ENCODE measurements at places on chromosomes 6 and 20. TPM values are rescaled to one million over a fixed set of nuclear protein-coding genes. Genes with fewer than 3 reads are reported as not detected.
A peak's percentile ranks its signal among the peaks of the same experiment; 100 is the strongest.

DNA sequence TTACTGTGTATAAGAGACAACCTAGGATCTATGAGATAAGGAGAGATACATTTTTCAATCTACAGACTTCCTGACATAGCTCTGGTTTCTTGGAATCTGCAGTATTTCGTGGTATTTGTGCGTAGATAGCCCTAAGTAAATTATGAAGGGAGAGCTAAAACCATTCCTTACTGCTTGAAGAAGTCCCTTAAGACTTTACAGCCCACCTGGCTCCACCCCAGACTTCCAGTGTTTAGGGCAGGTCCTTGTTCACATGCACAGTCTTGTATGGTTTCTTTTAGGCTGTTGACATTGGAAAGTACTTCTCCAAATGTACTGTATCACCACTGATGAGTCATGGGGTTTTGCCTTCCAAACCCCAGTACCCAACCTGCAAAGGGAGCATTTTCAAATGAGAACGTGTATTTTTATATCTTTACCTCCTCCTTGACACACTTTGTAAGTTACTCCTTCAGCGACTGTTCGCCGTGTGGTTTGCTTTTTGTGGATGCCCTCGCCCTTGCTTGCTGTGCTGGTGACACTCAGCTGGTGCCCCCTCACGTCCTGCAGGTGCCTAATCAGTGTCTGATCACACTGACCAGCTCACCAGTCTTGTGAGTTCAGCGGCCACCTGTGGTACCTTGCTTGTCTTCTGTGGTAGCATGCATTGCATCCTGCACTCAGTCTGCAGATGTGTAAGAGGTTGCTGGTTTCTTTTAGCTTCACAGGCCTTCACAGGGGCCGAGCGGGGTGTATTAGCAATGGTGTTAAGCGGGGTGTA, 73.3 kb downstream of the IGF2R start:
- no peak overlapping the region for H3K27ac ChIP-seq
- no peak for DNase-seq
- peaks cover 78% of the 10 kb centered on the region for H3K36me3 ChIP-seq
- H3K4me3 ChIP-seq = no peak overlapping the region
- no peaks in the 10 kb centered on the region for H3K27me3 ChIP-seq

GRCh38 chr6:72784071-72784470, 162.2 kb downstream of the KCNQ5 start:
- no peaks in the 10 kb centered on the region for H3K27me3 ChIP-seq
- H3K36me3 ChIP-seq = no peaks in the 10 kb centered on the region
- no peak overlapping the region for H3K27ac ChIP-seq
- H3K4me1 ChIP-seq = peaks cover 5% of the 10 kb centered on the region
- no peak overlapping the region for H3K4me3 ChIP-seq

DNA sequence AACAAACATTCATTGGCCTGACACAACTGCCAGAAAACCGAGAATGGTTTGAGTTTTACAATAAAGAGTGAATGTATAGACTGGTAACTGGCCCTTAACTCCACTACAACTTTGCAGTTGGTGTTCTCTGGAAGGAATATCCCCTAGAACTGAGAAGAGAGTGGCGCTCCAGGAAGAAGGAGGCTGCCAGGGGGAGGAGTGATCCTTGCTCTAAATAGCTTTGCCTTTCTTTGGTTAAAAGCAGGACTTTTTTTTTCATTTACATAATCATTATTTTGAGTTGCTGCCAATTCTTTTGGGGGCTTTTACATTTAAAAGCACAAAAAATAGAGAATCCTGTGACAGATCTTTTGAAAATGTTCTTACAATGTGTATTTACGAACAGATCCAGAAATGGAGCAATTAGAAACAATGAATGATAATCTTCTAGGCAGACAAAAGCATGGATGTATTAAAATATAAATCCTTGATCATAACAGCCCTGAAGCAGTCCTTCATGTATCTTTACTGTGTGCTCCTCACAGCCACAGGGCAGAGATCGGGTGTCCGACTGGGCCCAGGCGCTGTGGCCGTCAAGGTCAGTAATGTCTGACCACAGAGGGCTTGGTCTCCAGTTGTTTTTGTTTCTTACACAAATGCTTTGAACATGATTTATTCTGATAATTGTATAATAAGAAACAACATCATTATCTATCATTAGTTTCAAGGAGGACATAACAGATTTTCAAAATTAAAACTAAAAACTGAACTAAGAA, 612.2 kb downstream of the HDGFL1 start:
- no peak overlapping the region for H3K4me3 ChIP-seq
- no peaks in the 10 kb centered on the region for H3K36me3 ChIP-seq
- H3K27me3 ChIP-seq = no peaks in the 10 kb centered on the region
- no peak for DNase-seq
- H3K4me1 ChIP-seq = peaks cover 5% of the 10 kb centered on the region

DNA sequence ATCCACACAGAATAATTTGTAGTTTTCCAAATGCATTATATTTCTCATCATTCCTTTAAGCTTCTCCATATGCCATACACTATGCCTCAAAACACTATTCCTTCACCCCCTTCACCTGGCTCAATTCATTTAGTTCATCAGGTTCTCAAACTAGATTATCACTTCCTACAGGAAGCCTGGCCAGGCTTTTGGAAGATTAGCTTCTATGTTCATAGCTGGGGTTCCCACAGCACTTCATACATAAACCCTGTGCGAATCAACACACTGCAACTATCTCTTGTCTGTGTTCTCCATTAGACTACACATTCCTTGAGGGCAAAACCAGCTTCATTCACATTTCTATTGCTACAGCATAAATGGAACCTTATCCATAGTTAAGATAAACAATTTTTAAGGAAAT, 40.5 kb upstream of the PLN start:
- no peak overlapping the region for H3K27ac ChIP-seq
- H3K36me3 ChIP-seq = no peaks in the 10 kb centered on the region
- H3K4me1 ChIP-seq = no peaks in the 10 kb centered on the region
- DNase-seq = no peak
- no peak overlapping the region for H3K4me3 ChIP-seq

- H3K27me3 ChIP-seq = no peaks in the 10 kb centered on the region
- no peak overlapping the region for H3K27ac ChIP-seq
- no peak for DNase-seq
- no peaks in the 10 kb centered on the region for H3K36me3 ChIP-seq
Observed at GRCh38 chr6:5979650-5980420, 26.9 kb downstream of the NRN1 start.

DNA sequence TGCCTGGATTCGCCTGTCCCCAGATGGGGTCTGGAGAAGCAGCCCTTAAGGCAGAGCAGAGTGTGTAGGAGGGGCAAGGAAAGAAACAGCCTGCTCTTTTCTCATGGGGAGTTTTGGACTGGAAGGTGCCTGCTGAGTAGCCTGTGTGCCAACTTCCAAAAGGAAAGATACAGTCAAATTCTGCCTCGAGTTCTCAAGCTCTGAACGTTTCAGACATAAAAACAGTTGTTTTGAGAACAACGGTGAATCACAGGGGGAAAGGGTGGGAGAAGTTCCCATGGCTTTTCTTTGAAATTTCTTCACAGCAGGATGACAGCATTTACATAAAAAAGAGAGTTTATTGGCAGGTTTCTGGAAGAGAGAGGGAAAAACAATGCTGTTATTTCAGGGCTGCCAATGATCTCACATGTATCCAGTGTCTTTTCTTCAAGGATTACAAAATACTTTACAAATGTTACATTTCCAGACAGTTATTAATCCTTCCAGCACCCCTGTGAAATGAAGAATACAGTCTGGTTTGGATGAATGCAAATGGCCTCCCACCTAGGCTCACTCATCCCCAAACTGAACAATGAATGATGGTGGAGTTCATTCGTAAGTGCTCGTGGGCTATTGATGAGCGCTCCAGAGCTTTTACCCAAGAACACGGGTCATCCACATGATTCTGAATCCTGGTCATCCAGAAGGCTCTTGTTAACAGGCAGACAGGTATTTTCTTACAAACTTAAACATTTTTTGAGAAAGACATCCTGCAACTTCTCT, 33.8 kb upstream of the ECI2 start:
- no peaks in the 10 kb centered on the region for H3K27me3 ChIP-seq
- no peak for DNase-seq
- no peak overlapping the region for H3K27ac ChIP-seq
- H3K4me1 ChIP-seq = no peaks in the 10 kb centered on the region
- H3K4me3 ChIP-seq = no peak overlapping the region
- H3K36me3 ChIP-seq = no peaks in the 10 kb centered on the region

DNA sequence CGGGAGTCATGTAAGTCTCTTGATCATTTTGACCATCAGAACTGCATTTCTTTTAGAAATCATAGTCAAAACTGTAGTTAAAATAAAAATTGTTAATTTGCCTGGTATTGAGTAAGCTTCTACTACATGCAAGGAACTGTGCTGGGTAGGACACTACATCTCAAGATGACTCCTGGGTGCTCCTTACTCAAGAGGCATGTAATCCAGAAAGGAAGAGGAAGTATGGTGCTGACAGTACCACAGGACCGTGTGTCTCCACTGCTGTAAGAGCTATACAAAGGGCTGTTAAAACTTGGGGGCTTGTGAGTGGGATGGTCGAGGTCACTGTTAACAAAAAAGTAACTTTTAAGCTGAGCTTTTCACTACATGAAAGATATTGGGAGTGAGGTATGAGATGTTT, 508.3 kb upstream of the SOX4 start:
- no peaks in the 10 kb centered on the region for H3K36me3 ChIP-seq
- no peak overlapping the region for H3K4me3 ChIP-seq
- DNase-seq = no peak
- H3K27me3 ChIP-seq = no peaks in the 10 kb centered on the region
- no peaks in the 10 kb centered on the region for H3K4me1 ChIP-seq

- H3K36me3 ChIP-seq = no peaks in the 10 kb centered on the region
- no peaks in the 10 kb centered on the region for H3K27me3 ChIP-seq
- peaks cover 7% of the 10 kb centered on the region for H3K4me1 ChIP-seq
- no peak for DNase-seq
Observed at GRCh38 chr6:163741743-163742363, 327.3 kb downstream of the QKI start.

- H3K4me1 ChIP-seq = peaks cover 28% of the 10 kb centered on the region
- peaks cover 7% of the 10 kb centered on the region for H3K27me3 ChIP-seq
- H3K4me3 ChIP-seq = peak overlapping the region; percentile 73
- H3K27ac ChIP-seq = peak overlapping the region; percentile 96
Observed at GRCh38 chr20:18506744-18507143, 996 bp upstream of the SEC23B start.

GRCh38 chr6:118705544-118706491, 54.4 kb upstream of the CEP85L start:
- H3K36me3 ChIP-seq = no peaks in the 10 kb centered on the region
- peak overlapping the region; percentile 25 for H3K27ac ChIP-seq
- DNase-seq = no peak
- peak overlapping the region; percentile 12 for H3K4me3 ChIP-seq
- peaks cover 42% of the 10 kb centered on the region for H3K4me1 ChIP-seq

DNA sequence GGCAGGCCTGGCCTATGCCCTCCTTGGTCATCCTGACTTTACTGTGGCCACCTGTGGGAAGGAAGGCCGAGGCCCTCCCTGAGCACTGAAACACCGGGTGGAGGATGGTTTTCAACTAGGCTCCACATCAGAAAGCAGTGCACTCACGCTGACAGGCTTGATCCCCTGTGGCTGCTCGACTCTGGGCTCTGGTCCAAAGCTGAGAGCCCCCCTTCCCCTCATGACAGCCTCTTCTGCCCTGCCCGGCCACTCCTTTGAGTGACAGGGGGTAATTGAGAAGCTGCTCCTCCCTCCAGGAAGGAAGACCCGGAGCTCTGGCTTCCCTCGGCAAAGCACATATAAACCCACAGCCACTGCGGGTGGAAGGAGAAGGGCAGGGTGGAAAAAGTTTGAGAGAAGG, 43.6 kb downstream of the MUC22 start:
- DNase-seq = no peak
- no peaks in the 10 kb centered on the region for H3K27me3 ChIP-seq
- no peaks in the 10 kb centered on the region for H3K36me3 ChIP-seq
- no peak overlapping the region for H3K4me3 ChIP-seq
- peaks cover 11% of the 10 kb centered on the region for H3K4me1 ChIP-seq
- no peak overlapping the region for H3K27ac ChIP-seq

GRCh38 chr6:125791820-125792165, 1.0 kb downstream of the NCOA7 start:
- no peak for DNase-seq
- no peaks in the 10 kb centered on the region for H3K27me3 ChIP-seq
- H3K27ac ChIP-seq = peak overlapping the region; percentile 97

GRCh38 chr6:6179858-6180623, 140.4 kb downstream of the F13A1 start:
- no peak overlapping the region for H3K27ac ChIP-seq
- no peak for DNase-seq
- H3K4me3 ChIP-seq = no peak overlapping the region
- H3K27me3 ChIP-seq = no peaks in the 10 kb centered on the region
- no peaks in the 10 kb centered on the region for H3K36me3 ChIP-seq

Gene GSTA4
- 63.4 TPM for total RNA-seq

Gene BEND6
- 0.32 TPM for total RNA-seq

DNA sequence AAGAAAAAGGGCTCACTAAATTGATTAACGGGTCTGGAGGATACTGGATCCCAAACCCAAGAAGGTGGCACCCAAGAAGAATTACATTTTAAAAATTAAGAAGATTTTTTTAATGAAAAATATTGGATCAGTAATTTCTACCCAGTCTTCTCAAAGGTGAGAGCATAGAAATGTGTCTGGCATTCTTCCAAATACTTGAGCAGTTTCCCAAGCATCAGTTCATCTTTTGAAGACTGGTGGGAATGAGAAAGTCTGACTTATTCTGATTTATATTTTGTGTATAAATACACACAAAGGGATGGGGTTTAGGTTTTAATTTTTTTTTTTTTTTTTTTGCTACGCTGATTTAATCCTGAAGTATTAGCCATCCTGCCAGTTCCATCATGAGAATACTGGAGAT, 3.3 kb downstream of the MGME1 start:
- H3K4me3 ChIP-seq = peak overlapping the region; percentile 89
- peak overlapping the region; percentile 46 for H3K27ac ChIP-seq
- H3K27me3 ChIP-seq = no peaks in the 10 kb centered on the region
- DNase-seq = no peak
- H3K36me3 ChIP-seq = peaks cover 18% of the 10 kb centered on the region

Gene OR2J3
- total RNA-seq = not detected

DNA sequence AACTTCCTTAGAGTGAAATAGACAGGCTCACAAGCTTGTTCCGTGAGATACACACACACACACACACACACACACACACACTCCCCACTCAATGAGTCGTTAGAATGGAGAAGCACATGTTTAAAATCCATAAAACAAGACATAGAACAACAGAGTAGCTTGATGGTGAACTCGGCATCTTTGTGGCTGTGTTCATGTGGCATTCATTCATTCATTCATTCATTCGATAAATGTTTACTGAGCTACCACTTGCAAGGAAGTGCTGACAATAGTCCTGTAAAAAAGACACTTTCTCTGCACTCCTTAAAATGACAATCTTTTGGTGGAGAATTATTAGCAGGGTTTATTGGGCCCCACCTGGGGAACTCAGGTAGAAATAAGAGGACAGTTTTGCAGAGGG, 242.0 kb downstream of the FOXA2 start:
- peaks cover 5% of the 10 kb centered on the region for H3K4me1 ChIP-seq
- no peak for DNase-seq
- H3K4me3 ChIP-seq = no peak overlapping the region
- no peaks in the 10 kb centered on the region for H3K27me3 ChIP-seq
- H3K36me3 ChIP-seq = no peaks in the 10 kb centered on the region
